ENCODE measurements at places on chromosomes 7 and 10.

DNA sequence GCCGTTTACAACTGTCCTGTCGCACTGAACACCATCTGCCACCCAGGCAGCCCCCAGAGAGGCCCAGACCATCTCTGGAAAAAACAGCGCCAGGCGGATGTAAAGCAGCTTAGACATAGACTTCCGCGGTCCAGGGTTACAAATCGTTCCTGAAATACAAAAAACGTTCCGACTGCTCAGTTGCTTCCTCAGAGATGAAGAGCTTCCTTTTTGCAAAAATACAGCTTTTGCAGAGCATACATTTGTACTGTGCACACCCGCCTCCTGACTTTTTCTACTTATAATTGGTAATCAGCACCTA is 11.4 kb downstream of the DAGLB start:
- no peak for DNase-seq

DNA sequence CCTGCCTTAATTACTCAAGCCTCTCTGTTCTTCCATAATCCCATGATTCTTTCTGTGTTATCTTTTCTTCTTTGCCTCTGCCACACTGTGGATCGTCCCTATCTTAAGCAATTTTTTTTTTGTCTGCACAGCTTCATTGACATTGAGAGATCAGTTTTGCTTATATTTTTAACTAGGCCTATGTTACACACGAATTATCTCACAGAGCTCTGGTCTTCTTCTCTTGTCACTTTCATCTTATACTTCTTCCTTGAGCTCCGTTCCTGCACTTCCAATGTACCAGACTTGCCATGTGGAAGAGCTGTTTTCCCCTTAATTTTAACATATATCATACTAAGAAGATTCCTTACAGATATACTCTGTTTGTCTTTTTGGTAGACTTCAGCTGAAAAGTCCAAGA is 106.1 kb downstream of the MAGI2 start:
- no peak for DNase-seq

GRCh38 chr10:70784471-70784870 is 706 bp downstream of the TBATA start:
- no peak for DNase-seq

- DNase-seq: peak; percentile 56
These were observed 1.1 kb downstream of the AHR start for GRCh38 chr7:17299483-17299991.

GRCh38 chr7:4073052-4073451 is 609.0 kb upstream of the FOXK1 start:
- DNase-seq: no peak

DNA sequence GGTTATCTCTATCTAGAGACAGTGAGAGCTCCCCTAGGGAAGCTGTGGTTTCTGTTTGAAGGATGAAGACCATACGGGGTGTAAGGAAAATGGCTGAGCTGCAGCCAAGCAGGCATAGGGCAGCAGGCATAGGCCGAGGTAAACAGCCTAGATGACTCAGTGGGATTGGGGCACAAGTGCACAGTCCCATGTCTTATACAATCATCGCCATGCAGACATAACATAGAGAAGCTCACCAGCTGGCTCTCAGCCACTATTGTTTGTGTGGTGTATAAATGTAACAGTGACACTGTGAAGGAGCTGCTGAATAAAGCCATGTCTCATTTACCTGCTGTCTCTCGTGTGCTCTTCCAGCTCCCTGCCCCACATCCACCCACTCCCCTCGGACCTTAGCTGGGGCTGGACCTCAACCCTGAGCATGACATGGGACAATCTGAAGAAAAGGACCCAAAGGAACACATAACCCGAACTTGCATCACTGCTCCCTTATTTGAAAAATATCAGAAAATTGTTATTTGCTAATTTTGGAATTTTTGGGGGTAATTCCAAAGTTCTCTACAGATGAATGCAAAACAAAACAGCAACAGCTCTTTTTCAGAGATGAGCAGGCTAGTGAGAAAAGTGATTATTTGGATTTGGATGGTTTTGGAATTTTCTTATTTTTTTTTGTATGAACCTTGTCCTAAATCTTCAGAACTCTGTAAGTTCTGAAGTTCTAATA is 582.7 kb downstream of the REEP3 start:
- DNase-seq: no peak

- DNase-seq: peak; percentile 89
These were observed 1.7 kb downstream of the CREB3L2 start for GRCh38 chr7:138000081-138000701.

DNA sequence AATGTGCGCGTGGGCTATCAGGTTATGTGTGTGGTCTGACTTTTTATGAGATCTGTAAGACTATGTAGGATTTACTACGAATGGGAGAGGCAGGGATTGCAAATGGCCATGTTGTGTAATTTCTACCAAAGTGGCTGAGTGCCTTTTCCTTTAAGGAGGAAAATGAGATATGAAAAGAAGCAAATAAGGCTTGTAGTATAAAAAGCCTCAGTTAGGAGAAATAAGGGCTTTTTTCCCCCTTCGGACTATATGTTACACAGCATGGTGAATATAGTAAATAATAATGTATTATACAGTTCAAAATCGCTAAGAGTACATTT is 447 bp upstream of the GPAM start:
- DNase-seq: no peak

DNA sequence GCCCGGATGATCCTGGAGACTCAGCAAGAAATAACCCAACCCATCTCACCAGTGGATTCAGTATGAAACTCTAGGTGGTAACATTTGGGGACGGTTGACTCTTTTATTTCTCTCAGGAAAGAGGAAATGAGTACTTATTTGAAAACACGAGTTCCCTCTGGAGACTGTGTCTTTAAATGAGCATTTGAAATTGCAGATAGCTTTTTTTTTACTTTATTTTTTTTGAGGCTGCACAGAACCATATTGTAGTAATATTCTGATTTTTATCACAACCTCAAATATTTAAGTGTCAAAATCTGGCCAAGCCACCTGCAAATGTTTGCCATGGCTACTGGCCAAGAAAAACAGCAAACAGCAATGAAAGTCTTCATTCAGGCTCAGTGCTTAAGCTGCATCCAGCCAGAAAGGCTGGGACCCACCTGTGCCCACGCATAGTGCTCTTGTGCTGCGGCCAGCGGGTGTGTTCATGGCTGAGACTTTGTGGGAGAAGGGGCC is 160.8 kb downstream of the CREB5 start:
- peak; percentile 33 for DNase-seq

DNA sequence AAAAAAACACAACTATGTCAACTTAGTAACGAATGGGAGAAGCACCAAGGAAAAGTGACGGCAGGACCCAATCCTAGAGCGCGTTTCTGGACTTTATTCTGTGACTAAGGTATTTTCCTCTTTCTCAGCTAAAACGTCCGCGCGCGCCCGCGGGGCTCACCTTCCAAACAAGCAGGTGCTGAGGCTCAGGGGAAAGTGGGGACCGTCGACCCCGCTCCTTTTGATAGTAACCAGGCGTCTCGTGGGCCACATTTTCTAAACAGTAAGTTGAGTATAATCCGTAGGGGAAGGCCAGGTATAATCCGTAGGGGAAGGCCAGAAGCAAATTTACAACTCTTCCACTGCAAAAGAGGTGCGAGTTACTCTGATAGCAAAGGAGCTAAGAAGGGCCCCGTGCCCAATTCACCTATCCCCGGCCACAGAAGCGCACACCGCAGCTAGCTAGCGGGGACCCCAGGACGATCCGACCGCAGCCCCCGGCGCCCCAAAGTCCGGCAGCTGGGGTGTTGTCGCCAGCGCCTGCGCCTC is 743 bp downstream of the MKI67 start:
- peak; percentile 39 for DNase-seq

- DNase-seq: no peak
These were observed 4.1 kb downstream of the OR2F1 start for GRCh38 chr7:143958781-143959180.

DNA sequence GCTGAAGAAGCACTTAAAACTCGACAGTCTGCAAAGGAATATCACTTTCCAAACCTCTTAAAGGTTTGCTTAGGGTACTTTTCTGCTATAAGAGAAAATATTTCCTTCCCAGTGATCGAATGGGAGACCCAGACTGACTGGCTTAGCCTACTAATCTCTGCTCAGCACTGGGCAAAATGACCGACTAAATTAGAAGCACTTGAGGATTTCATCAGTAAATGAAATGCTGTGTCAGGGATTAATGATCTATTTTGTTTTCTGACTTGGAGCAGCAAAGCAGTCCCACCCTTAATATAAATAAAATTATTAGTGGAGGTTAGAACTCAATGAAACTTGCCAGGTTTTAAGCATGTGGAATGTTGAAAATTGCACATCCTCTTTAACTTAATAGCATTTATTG is 411.6 kb downstream of the NEBL start:
- DNase-seq: no peak

DNA sequence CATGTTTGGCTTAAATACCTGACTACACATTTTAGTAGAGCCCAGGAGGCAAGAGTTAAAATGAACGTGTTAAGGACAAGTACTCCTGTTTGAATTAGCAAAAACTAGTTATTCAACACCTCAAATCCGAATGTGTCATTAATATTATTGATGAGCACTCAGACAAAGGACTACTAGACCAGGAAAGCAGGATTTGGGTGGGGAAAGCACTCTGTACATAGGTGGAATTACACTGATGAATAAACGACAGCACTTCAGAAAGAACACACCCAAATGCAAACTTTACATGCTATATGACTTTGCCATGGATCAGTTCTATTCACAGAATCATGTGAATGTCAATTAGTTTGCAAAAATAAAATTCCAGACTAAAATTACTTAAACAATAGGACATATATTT is 95.1 kb upstream of the CAV2 start:
- no peak for DNase-seq

DNA sequence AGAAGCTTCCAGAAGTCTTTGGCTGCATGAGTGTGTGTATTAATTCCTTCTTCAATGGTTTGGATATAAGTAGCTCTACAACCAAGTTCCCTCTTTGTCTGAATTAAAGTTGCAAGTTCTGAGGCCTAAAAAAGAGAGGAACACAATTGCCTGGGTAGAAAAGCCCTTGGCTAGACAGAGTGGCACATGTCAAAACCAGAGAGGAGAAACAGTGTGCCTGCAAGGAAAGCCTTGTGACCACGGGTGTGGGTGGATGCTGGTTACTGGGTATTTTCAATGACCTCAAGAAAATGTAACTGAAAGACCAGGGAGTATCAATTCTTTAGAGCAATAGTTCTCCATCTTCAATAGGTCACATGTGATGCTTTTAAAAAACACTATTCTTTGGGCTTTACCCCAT is 148.3 kb downstream of the SVIL start:
- DNase-seq: no peak

- DNase-seq: no peak
These were observed 25.1 kb downstream of the SBDS start for GRCh38 chr7:66970310-66970709.

GRCh38 chr7:41786404-41786803 is 83.5 kb upstream of the INHBA start:
- no peak for DNase-seq

- DNase-seq: peak; percentile 74
These were observed 150.2 kb downstream of the NSUN6 start for GRCh38 chr10:18501198-18501597.

GRCh38 chr7:150357270-150357669 is 11.4 kb upstream of the REPIN1 start:
- no peak for DNase-seq

GRCh38 chr7:5005066-5005465 is 40.6 kb upstream of the RBAK start:
- DNase-seq: no peak

DNA sequence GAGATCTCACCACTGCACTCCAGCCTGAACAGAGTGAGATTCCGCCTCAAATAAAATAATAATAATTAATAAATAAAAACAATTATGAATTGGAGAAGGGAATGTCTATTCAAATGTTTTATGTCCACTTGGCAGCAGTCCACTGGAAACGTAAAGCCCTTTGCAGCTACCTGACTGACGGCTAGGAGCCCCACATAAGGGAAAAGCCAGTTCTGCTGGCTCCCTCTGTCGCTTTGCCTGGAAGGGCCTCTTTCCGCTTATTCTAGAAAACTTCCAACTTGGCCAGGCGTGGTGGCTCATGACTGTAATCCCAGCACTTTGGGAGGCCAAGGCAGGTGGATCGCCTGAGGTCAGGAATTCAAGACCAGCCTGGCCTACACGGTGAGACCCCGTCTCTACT is 6.1 kb upstream of the TNS3 start:
- no peak for DNase-seq

- no peak for DNase-seq
These were observed 20.6 kb downstream of the UBTD1 start for GRCh38 chr10:97519342-97519741.

DNA sequence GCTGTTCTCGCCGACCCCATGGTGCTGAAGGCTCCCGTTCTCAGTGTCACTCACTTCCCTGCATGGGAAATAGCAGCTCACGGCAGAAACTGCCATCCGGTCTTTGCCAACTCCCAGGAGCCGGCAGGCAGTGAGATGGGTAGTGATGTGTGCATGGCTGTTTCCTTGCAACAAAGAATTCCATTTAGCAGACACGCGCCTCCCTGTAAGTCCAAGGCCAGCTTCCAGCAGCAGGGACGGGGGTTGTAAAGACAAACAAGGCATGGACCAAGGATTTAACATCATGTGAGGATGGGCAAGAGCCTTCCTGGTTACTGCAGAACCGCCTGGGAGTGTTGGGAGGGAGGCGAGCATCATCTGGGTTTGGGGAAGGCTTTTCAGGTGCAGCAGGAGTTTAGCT is 273.1 kb downstream of the GLRX3 start:
- no peak for DNase-seq

- no peak for DNase-seq
These were observed 130.0 kb downstream of the FAM53B start for GRCh38 chr10:124614003-124614659.

GRCh38 chr10:34628174-34628796 is 186.8 kb downstream of the PARD3 start:
- DNase-seq: no peak

GRCh38 chr10:72790216-72790990 is 98.5 kb downstream of the MCU start:
- no peak for DNase-seq
